SJSA1 (cell line): ENCODE measurements at places on chromosomes 4 and X. TPM values are rescaled to one million over a fixed set of nuclear protein-coding genes. Genes with fewer than 3 reads are reported as not detected.

The PRICKLE3 gene
- total RNA-seq, result 2.4 and 3.6 TPM in 2 replicates

DNA sequence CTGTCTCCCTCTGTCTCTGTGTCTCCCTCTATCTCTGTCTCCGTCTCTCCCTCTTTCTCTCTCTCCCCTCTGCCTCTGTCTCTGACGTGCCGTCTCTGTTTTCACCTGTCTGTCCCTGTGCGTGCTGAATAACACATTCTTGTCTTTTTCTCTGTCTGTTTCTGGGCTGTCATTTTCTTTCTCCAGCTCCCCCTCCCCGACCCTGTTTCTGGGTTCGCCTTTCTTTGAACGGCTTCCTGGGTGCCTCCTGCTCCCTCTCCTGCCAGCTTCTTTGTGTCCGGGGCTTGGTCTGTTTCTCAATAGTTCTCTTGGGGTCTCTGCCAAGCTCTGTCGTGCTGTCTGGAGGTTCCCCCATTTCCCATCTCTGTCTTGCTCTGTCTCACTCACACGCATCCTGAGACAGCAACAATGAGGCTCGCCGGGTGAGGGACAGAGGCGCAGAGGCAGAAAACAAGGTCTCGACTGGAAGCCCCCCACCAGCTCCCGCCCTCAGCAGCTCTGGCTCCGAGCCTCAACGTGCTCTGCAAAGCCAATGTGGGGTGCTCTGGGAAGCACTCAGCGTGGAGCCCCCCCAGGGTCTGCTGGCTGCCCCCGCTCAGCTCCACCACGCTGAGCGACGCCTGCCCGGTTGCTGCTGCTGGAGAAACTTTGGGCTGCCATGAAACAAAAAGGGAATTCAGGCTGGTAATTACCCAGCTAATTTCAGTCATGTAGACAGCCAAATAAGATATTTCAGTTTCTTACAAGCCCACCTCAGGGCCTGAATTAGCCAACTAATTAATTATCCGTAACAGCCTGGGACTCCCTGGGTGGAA, 3.4 kb downstream of the CPLX1 start:
- no peak for DNase-seq

The ZNF732 gene
- not detected in 2 replicates for total RNA-seq

- no peak for DNase-seq
These were observed 46.1 kb downstream of the CXorf58 start for GRCh38 chrX:23953908-23954269.

DNA sequence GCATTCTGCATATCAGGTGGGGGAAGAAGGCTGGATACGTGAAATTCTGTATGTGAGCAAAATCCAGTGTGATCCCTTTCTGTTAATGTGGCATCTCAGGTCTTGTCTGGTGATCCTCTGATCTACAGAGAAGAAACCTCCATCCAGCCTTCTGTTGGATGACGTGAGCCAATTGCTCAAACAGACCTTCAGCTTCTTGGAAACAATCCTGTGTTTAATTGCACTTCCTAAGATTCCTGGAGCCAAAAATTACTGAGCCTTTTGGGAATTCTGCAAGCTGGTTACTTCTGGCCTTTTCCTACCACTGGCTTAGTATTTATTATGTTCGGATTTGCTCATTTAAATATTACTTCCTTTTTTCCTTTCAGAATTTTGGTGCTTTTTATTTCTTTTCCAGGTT, 51.2 kb downstream of the TRIML1 start:
- DNase-seq, result no peak
